EL (cell line): ENCODE measurements at places on chromosomes 13 and 19.
A peak's percentile ranks its signal among the peaks of the same experiment; 100 is the strongest.

DNA sequence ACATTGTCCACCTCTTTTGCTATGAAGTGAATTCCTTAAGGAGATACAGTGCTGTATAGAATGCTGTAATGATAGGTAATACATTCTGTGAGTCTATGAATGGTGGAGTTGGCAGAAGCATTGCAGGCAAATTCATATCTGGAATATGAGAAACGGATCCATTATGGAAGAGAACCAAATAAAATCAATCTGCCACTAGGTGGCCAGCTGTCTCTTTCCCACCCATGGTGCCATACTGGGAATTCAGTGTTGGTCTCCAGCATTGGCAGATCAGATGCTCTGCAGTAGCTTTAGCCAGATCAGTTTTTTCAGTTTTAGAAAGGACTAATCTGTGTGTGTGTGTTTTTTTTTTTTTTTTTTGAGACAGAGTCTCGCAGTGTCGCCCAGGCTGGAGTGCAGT, 27.6 kb downstream of the DNAJC3 start:
- DNase-seq = peak; percentile 13

- DNase-seq = no peak
Observed at GRCh38 chr19:3350014-3350663, 16.2 kb upstream of the NFIC start.

DNA sequence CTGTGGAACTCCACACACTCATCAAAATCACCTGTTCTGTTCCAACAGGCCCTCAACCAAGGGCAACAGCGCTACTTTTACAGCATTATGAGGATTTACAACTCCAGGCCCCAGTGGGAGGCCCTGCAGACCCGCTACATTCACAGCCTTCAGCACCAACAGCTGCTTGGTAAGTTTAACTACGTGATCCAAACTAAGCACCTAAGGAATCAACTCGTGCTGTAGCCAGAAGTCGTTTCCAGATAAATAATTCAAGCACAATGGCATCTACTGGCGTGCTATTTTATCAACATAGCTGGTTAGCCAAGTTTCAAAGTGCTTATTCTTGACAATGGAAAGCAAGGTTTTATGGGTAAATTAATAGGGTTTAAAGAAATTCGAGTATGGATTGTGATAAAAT, 5.3 kb downstream of the FAM216B start:
- DNase-seq = no peak

GRCh38 chr19:1533510-1534150, 9.8 kb downstream of the PLK5 start:
- DNase-seq = no peak

DNA sequence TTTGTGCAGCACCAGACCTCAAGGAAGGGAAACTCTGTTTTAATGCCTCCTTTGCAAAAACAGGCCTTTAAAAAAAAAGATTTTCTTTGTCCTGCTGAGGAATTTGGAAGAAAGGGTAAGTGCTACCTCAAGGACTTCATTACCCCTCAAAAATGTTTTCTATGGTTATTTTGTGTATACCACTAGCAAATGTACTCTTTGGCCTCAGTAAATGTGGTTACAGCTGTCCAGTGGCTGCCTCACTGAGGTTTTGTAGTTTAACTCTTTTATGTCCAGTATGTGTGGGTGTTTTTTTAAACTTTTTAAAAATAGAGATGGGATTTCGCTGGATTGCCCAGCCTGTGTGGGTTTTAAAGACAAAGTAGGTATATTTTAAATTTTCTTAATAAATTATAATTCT, 42.2 kb upstream of the TSC22D1 start:
- DNase-seq = no peak

DNA sequence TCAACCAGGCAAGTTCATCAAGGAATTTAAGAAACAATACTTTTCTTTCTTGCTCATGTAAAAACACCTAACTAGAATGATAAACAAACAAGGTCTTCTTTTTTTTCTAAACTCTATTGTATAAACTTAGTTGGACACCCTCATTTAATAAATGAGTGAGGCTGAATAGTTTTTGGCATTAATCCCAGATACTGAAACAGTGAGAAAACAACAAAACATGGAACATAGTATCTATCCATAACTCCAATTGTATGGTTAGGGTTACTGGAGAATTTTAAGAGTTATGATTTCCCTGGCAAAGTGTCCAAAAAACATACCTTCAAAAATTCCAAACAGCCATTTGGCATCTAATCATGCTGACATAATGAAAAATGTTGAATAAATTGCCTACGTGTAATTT, 5.8 kb upstream of the POMP start:
- no peak for DNase-seq

GRCh38 chr19:54255105-54255775, 1.8 kb downstream of the LILRB5 start:
- no peak for DNase-seq

- DNase-seq = peak; percentile 11
Observed at GRCh38 chr13:73025217-73026012, 33.4 kb upstream of the KLF5 start.

DNA sequence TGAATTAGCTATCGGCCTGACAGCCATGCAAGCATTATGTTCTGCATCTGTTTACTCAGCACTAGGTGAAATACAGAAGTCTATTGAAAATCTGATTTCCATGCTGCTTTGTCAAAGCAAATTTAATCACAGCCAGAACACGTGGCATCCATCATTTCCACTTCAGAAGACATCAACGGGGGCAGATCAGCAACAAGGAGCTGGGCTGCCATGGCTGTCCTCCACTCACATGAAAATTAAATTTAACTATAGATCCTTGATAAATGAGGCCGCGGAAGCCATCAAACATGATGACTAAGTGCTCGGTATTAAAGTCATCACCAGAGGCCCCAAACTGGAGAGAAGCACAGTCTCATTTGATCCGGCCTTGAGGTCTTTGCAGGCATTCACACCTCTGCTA, 443.5 kb downstream of the HS6ST3 start:
- DNase-seq = no peak

GRCh38 chr13:51825165-51825592, 19.8 kb downstream of the TMEM272 start:
- DNase-seq = no peak

DNA sequence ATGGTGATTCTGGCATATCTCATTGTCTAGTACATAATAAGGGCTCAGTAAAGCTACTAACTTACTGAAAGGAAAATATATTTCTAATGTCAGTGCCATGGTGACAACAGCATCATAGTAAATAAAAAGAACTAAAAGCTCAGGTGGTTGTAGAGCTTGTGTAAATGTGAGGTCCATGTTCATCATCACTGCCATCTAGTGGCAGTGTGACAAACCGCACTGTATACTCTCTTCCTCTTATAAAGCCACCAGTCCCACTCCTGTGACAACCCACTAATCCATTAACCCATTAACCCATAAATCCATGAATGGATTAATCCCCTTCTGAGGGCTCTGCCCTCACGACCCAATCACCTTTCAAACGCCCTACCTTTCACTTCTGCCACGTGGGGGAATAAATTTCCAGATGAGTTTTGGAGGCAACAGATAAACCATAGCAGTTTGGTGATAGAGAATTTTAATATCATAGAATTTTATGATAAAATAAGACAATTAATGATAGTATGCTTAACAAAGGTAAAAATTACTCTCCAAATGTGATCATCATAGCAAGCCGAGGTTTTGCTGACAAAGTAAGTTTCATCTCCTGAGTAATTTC, 160.4 kb upstream of the SGCG start:
- DNase-seq = peak; percentile 44

DNA sequence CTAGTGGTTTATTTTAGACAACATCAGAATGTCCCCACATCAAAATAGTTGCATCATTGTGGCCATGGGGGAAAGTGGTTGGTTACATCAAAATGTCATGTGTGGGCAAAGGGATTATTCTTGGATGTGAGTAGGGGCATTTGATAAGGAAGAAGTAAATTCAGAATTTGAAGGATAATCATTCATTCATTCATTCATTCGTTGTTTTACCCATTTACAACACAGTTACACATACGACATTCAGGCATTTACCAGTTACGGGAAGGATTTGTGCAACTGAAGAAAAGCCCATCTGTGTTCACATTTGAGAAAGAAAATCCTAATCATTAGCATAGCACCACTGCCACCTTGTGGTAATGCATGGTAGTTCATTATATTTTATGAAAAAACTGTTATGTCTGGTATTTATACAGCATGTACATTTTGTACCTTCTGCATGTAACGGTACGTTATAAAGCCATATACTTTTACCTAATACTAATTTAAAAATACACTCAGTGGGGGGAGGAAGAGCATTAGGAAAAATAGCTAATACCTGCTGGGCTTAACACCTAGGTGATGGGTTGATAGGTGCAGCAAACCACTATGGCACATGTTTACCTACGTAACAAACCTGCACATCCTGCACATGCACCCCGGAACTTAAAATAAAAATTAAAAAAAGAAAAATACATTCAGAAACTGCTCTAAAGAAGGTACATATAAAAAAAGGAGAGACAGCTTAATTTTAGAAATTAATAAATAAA, 62.1 kb downstream of the DGKH start:
- DNase-seq = peak; percentile 74

- peak; percentile 81 for DNase-seq
Observed at GRCh38 chr19:48558018-48558684, 6.2 kb downstream of the SULT2B1 start.

GRCh38 chr13:42876887-42877545, 95.6 kb downstream of the FAM216B start:
- peak; percentile 54 for DNase-seq

DNA sequence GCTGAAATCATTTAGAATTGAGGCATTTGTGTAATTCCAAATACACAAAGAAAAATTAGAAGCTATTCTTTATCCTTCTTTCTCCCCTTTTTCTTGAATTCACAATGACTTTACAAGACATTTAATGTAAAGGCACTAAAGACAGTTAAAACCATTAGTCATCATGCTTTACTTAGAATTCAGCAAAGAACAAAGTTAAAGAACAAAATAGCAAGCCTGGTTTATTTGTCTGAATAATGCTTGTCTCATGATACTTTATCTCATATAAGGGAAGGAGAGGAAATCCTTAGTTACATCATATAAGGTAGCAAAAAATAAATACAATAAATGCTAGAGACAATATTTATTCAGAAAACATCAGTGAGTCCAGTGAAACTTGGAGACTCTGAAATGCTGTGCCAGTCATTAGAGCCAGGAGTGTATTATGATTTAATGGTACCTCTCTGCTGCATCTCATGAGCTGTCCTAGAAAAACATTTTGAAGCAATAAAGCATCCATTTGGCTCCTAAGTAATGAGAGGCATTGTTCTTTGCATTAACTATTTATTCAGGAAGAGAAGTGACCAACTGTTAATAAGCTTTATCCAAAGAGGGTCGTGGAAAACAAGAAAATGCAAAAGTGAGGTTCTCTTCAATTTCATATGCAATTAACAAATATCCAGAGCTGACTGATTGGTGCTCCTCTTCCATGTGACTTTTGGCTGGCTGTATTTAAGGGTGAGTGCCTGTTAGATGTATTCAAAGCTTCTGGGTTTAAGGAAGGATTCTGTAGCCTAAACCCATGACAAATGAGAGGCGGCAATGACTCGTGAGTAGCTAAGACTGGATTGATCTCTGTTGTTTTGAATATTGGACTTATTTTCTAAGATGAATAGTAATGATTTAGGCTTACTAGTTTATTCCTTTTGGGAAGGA, 105.0 kb downstream of the DGKH start:
- no peak for DNase-seq

DNA sequence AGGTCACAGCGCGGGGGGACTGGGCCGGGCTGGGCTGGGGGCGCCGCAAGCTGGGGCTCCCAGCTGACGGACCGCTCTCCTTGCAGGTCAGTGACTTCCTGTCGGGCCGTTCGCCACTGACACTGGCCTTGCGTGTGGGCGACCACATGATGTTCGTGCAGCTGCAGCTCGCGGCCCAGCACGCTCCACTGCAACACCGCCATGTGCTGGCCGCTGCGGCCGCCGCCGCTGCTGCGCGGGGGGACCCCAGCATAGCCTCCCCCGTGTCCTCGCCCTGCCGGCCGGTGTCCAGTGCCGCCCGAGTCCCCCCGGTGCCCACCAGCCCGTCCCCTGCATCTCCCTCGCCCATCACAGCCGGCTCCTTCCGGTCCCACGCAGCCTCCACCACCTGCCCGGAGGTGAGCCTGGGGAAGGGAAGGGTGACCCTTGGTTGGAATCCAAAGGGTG, 5.7 kb downstream of the MIDN start:
- DNase-seq = no peak

GRCh38 chr13:74145249-74145975, 11.2 kb upstream of the KLF12 start:
- DNase-seq = no peak

- DNase-seq = no peak
Observed at GRCh38 chr19:39592381-39592780, 9.9 kb upstream of the LGALS13 start.

- no peak for DNase-seq
Observed at GRCh38 chr19:42594617-42595489, at the start of gene CEACAM8. Gene CEACAM8 (minus strand): TSS chr19:42594924. CDS start chr19:42594828, 96 bp downstream.

DNA sequence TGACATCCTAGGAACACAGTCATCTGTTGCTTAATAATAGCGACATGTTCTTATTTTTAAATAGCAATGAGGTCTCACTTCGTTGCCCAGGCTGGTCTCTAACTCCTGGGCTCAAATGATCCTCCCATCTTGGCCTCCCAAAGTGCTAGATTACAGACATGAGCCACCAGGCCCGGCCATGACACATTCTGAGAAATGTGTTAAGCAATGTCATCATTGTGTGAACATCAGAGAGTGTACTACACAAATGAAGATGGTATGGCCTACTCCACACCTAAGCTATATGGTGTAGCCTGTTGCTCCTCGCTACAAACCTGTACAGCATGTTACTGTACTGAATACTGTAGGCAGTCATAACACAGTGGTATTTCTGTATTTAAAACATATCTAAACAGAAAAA, 24.6 kb upstream of the GARRE1 start:
- no peak for DNase-seq

DNA sequence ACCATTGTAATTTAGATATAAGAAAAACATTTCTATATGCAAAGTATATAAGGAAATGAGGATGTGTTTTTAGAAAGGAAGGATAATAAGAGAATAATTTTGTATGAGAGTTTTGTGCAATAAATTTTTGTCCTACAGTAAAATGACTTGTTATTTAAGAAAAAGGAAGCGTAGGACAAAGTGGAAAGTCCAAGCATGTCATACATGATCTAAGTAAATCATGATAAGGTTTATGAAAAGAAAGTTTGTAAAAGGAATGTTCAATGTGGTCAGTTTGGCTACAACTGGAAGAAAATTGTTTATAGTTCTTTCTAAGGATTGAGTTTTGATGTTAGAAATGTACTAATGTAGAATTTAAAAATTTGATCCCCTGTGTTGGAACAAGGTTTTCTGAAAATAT, 222.3 kb downstream of the KATNAL1 start:
- DNase-seq = no peak

DNA sequence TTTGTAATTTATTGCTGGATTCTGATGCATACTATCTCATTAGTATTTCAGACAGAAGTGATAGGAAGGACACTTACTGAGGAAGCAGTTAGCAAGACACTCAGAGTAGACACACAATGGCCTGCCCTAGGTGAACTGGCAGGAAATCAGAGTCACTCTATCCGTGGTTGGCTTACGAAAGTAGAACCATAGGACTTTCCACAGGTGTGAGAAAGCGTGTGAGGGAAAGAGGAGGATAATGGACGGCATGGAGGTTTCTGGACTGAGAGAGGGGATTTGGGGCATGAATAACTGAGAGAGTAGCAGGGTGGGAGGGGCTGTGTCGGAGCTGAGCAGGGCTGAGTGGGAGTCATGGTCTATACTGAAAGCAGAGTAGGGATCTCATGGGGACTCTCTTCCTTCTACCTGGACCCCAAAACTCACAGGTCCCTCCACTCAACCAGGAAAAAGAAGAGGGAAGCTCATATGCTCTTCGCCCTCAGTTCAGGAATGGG, 18.7 kb upstream of the EID2 start:
- no peak for DNase-seq

GRCh38 chr13:19596960-19597361, 35.6 kb upstream of the TPTE2 start:
- peak; percentile 78 for DNase-seq
